Caki2 (cell line): ENCODE measurements at places on chromosomes 1 and 21. TPM values are rescaled to one million over a fixed set of nuclear protein-coding genes. Genes with fewer than 3 reads are reported as not detected.

DNA sequence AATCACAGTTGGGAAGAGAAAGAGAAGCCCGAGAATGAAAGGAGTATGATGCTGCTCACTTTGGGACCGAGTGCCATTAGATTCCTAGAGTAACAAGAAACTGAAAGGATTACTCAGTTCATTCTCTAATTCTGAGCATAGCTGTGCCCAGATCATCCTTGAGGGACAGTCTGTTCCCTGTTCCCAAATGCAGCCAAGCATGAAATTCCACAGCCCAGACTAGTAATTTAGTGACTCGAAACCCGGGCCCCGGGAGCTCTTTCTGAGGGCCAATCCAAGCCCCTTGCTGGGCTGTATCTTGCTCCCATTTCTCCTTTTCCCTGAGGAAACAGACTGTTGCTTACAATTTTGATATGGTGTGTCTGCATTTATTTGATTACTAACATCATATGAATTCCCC lies 30.0 kb upstream of the ETS2 start:
- no peak for DNase-seq

DNA sequence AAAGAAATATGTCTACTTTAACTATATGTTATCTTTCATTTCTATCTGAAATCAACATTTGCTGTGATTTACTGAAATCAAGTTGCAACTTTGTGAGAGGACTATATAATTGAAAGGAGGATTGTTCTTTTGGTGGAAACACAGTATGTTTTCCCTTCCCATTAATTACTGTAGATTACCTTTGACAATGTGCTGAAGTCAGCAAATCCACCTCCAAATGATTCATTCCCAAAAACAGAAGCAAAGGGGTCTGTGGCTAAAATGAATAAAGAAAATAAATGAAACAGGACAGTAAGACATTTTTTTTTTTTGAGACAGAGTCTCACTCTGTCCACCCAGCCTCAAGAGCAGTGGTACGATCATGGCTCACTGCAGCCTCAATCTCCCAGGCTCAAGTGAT lies 35.4 kb upstream of the TTC39A start:
- no peak for DNase-seq

- DNase-seq: no peak
Measured at GRCh38 chr1:16913181-16913832, 8.4 kb upstream of the CROCC start.

DNA sequence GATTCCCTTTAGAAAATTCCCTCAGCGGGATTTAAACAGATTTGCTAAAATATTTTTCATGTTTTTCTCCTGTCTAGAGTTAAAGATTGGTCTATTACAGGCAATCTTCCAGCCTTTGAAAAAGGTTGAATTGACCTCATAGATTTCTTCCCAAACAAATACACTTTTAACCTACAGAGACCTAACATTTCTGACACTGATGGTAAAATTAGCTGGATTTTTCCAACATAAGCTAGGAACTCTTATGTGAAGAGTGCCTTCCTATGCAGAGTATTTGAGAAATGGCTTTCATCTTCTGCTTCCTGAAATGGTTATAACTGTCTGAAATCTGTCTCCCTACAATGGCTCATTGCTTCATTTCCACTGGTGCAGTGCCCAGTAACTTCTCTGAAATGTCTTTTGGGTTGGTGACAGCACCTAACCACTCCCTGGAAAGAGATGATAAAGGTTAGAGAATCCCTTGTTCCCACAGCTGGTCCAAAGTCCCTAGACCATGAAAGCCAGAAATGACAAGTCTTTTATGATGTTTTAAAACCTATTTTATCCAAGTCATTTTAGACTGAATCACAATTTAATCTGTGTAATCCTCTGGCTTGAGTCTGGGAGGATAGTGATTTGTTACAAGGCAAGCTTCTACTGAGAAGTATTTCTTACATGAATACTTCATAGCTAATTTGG lies 269.4 kb downstream of the BACH1 start:
- no peak for DNase-seq

DNA sequence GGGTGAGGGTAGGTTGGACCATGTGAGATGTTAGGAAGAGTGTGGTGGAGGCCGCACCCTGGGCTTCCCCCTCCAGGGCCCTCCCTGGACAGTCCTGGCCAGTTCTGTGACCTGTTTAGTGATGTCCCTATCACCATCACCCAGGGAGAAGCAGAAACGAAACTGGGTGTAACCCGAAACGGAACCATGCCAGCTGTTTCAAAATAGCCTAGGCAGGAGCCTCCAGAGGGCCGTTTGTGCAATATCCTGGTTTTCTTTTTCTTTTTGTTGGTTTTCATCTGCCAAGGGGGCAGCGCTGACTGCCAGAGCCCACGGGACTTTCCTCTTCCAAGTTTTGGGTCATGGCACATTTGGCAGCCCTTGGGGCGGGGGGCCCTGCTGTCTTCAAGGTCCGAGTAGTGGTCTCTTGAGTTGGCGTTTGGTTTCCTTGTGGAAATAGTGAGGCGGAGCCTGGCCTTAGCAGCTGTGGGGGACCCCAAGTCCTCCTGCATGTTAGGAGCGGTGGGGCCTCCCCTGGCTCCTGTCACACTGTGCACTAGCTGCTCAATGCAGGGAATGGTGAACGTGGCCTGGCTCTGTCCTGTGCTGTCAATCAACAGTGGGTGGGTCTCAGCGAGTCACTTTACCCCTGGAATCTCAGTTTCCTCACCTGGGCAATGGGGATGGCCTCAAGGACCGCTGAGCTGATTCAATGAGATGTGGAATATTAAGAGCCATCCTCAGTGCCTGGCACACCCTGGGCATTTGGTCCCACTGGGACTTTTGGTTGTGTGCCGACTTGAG lies 90.7 kb downstream of the ARHGEF10L start:
- DNase-seq: no peak

GRCh38 chr1:224542783-224543440 lies 73.2 kb upstream of the CNIH3 start:
- DNase-seq: peak; percentile 89

DNA sequence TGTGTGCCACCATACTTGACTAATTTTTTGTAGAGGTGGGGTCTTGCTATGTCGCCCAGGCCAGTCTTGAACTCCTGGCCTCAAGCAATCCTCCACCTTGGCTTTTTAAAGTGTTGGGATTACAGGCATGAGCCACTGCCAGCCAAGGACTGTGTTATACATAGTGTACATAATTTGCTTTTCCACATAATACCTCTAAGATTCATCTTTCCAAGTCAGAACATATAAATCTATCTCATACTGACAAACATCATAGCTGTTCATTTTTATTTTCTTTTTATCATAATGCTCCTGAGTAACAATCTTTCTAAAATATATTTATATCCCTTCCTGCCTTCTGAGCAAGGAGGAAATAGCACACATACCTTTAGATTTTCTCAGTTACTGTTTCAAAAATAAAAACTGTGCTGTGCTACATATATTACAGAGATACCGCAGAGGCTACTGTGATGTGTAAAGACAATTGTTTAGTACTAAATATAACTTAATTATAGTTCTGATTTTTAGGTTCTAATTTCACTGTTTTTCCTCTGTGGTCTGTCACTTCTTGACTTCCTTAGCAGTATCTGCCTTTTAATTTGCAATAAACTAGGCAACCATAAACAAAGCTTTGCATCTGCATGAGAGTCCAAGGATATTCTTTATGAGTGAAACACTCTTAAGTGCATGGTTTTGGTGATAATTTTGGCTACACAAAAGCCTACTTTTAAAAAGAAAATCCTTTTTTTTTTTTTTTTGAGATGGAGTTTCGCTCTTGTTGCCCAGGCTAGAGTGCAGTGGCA lies 59.3 kb downstream of the EYA3 start:
- DNase-seq: no peak

- peak; percentile 72 for DNase-seq
Measured at GRCh38 chr1:41418857-41419583, 57.8 kb downstream of the FOXO6 start.

DNA sequence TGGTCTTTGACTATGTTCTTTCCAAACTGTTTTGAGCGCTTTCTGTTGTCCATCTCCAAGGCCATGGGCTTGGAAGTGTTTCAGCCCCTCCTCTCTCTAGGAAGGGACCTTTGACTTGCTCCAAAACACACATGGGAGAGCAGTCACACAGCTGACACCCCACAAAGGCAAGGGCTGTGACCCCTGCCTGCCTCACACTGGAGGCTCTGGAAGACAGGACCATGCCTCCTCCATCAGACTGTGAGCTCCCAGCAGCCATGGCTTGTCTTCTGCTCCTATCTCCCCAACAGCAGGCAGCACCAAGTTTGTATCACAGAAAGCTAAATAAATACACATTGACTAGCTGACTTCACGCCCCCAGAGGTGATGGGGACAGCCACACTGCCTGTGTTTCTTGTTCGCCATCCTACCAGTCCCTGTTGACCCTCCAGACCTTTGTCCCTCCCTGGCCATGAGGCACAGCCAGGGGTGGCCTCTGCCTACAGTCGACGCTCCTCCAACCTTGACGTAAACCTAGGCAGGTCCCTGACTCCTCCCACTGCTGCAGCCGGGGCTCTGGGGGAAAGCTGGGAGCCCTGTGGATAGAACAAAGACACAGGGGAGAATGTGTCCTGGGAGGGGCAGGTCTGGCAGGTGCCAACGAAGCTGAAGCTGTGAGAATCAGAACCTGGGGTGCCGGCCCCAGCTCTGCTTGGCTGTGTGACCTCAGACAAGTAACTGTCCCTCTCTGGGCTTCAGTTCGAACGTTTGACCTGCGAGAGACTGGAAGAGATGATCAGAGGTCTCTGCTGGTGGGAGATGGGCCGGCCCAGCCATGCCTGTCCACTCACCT lies 4.8 kb downstream of the PLA2G2F start:
- no peak for DNase-seq

The HUNK gene
- total RNA-seq: 4.5 and 11.2 TPM in 2 replicates

The FCGR1A gene
- total RNA-seq: not detected in 2 replicates

The OR2T2 gene
- not detected in 2 replicates for total RNA-seq

GRCh38 chr1:26035959-26036755 lies 9.8 kb downstream of the SLC30A2 start:
- peak; percentile 77 for DNase-seq

DNA sequence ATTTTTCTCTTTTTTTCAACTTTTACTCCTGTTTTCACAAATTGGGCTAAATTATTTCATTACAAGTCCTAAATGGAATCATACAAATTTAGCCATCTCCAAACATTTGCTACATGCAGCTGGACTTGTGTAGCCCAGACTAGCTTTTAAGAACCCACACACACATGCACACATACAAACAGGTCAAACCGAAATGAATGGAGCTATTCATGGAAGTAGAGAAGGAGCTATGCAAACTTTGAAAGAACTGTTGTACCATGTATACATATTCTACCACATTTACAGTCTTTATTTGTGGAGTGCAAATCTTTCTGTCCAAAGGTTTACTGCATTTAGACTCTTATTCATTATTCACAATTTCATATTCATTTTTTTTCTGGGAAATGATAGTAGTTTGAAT lies 189.1 kb upstream of the RNPC3 start:
- DNase-seq: no peak

GRCh38 chr1:155125946-155126555 lies 1.6 kb upstream of the EFNA1 start:
- DNase-seq: no peak

GRCh38 chr21:17903029-17903806 lies 84.1 kb upstream of the C21orf91 start:
- no peak for DNase-seq

The KCNA2 gene
- not detected in 2 replicates for total RNA-seq

The WDR64 gene
- not detected in 2 replicates for total RNA-seq

DNA sequence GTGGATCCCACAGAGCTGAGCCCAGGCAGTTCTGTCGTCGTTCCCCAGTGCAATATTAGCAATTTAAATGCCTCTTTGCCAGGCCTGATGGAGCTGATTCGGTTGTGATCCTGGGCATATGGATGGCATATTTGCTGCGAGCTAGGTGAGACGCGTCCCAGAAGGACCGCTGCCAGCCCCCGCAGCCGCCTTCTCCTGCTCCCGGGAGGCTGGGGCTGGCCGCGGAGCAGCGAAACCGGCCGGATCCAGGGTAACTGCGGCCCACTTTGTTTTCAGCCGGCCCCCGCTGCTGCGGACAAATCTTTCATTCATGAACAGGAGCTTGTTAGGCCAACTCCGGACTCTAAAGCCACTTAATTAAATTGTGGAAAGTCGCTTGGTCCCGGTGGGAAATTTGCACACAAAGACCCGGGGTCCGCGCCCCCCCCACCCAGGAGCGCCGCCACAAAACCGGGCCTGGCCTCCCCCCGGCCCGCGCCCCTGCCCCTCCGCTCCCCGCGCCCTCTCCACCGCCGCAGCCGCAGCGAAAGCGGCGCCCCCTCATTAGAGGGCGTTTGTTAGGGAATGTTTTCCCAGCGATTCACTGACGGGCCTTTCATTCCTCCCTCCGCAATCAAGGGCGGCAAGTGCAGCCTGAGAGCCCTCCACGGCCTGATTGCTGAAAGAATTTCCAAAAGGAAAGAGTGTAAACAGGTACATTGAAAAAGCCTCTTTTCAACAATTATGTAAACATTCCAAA lies 383.3 kb downstream of the RRAGC start:
- DNase-seq: no peak

The IL6R gene
- 6.5 and 17.5 TPM in 2 replicates for total RNA-seq

DNA sequence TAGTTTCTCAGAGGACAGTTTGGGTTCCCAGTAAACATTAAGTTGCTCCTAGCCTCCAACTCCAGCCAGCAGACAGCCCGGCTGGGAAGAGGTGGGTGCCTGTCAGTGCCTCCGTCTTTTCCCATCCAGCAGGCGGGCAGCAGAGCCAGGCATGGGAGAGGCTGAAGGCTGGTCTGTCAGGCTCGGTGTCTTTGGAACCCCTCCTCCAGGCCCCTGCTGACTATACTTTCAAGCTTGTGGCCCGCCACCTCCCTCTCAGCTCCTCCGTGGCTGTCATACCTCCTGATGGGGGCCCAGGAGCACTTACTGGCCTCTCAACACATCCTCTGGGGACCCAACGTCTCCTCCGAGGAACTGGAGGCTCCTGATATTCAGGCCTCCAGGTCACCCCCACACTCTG lies 140.9 kb downstream of the ACTL8 start:
- DNase-seq: no peak

The TMEM125 gene
- total RNA-seq: not detected in 2 replicates

- DNase-seq: no peak
Measured at GRCh38 chr21:33865176-33865575, 50.4 kb downstream of the ATP5PO start.

- DNase-seq: no peak
Measured at GRCh38 chr1:228825041-228825440, 89.8 kb downstream of the RHOU start.

DNA sequence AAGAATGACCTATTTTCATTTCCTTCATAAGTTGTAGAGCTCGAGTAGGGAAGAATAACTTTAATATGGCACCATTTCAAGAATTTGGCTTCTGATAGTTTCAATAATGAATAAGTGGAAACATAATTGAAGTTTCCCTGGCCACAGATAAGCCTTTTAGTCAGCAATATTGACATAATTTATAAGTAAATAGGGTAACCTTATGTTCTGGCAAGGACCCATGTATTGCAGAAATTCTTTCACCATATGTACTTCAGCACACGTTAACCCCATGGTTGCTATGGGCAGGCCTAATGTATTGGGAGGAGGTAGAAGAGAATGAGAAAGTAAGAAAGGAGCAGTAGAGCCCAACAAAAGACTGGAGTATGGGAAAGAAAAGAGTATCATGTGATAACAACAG lies 25.4 kb downstream of the MDM4 start:
- DNase-seq: no peak

The SYT14 gene
- total RNA-seq: 0.23 TPM in 1 of 2 replicates, not detected in the other

GRCh38 chr21:46455575-46456385 lies 2.9 kb upstream of the DIP2A start:
- no peak for DNase-seq

GRCh38 chr1:1200876-1201810 lies 5.2 kb downstream of the TNFRSF18 start:
- DNase-seq: peak; percentile 14

- DNase-seq: no peak
Measured at GRCh38 chr1:106564192-106564591, 492.3 kb upstream of the PRMT6 start.
